ENCODE measurements at places on chromosomes 3 and 15.

DNA sequence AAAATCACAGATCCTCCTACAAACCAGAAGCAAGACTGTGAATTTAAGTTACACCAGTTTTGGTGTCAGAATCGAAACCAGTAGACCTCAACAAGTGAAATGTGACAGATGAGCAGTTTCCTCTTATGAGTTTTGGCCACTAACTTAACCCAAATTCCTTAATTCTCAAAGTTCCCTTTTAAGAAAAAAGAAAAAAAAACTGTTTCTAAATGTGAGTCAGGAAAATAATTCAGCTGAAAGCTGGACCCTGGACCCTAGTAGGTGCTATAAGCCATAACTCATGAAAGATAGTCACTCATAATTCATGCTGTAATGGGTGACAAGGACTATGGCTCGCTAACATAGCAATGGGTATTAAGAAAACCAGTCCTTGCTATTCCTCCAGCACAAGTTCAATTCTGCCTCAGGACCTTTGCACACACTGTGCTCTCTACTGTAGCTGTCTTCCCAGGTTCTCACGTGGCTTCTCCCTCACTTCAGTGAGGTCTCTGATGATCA is 9.0 kb upstream of the THRB start:
- DNase-seq, result no peak

GRCh38 chr15:69076756-69077155 is 62.3 kb downstream of the NOX5 start:
- DNase-seq, result no peak

- DNase-seq, result no peak
Observed at GRCh38 chr15:33964665-33965040, 3.6 kb upstream of the CHRM5 start.

DNA sequence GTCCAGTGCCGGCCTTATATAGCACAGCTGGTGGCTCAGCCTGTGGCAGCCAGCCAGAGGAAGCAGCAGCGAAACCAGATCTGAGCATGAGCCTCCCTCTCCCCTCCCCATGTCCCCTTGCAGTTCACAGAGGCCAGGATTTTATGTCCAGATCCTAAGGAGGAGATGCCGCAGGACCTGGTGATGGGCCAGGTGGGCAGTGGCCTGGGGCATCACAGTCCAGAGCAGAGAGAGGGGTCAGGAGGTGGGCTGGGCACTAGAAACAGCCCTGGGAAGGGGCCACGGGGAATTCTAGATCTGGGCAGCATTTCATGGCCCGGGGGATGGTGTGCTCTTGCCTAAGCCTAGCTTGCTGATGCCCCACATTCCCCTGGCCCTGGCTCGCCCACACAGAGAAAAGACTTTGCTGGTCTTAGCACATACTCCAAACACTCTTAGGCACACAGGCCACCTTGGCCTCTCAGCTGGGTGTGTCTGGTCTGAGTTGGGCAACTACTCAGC is 259 bp upstream of the CILP start:
- no peak for DNase-seq

DNA sequence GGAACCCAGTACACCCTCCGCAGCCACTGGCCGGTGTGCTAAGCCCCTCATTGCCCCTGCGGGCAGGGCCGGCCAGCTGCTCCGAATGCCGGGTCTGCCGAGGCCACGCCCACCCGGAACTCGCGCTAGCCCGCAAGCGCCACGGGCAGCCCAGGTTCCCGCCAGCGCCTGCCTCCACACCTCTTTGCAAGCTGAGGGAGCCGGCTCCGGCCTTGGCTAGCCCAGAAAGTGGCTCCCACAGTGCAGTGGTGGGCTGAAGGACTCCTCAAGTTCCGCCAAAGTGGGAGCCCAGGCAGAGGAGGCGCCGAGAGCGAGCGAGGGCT is 81.4 kb upstream of the BCHE start:
- DNase-seq, result no peak

DNA sequence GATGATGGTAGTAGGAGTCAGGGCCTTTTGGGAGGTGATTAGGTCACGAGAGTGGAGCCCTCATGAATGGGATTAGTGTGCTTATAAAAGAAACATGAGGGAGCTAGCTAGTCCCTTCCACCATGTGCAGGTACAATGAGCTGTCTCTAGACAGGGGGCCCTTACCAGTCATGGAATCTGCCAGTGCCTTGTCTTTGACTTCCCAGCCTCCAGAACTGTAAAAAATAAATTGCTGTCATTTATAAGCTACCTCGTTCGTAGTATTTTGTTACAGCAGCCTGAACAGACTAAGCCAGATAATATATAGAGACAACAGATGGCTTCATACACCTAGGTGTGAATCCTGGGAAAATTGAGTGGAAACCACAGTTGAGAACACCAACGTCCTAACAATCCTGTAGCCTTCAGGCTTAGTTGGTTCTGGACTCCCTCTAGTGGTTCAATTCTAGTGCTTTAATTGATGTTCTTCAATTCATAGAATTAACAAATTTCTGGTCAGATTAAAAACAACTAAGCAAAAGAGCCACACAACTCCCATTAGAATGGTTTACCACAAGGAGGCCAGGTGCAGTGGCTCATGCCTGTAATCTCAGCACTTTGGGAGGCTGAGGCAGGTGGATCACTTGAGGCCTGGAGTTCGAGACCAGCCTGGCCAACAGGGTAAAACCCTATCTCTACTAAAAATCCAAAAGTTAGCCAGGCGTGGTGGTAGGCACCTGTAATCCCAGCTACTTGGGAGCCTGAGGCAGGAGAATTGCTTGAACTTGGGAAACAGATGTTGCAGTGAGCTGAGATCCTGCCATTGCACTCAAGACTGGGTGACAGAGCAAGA is 21.3 kb upstream of the GATM start:
- DNase-seq, result peak; percentile 64

DNA sequence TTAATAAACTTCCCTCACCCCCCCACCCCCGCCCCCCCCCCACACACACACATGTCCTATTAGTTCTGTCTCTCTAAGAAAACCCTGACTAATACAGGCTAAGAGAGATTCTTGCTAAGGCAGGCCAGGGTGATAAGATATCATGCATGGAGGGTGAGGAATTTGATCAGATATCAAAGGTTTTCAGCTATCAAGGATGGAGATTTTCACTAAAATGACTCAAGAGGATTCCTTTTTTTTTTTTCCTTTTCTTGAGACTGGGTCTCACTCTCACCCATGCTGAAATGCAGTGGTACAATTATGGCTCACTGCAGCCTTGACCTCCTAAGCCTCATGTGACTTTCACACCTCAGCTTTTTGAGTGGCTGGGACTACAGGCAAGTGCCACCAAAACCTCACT is 14.9 kb upstream of the SENP7 start:
- no peak for DNase-seq

GRCh38 chr3:197001106-197001971 is 28.3 kb downstream of the MELTF start:
- DNase-seq, result no peak

GRCh38 chr15:42053914-42054313 is 33.1 kb upstream of the PLA2G4E start:
- no peak for DNase-seq

DNA sequence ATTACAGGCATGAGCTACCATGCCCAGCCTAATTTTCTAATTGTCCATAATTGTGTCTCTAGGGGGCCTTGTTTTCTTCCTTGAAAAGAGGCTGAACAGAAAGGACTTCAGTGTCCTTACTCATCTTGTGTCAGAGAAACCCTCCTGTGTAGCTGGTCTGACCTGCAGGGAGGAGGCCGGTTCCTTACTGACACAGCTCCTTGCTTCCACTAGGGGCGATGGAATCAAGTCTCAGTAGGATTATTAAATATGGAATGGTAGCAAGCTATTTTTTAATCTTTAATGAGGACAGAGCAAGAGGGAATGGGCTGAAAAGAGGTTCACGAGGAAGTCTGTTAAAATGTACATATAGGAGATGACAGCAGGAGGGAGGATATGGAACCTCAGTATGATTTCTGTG is 8.6 kb downstream of the LPCAT4 start:
- no peak for DNase-seq

GRCh38 chr3:41710646-41711388 is 251.1 kb downstream of the ULK4 start:
- DNase-seq, result no peak

DNA sequence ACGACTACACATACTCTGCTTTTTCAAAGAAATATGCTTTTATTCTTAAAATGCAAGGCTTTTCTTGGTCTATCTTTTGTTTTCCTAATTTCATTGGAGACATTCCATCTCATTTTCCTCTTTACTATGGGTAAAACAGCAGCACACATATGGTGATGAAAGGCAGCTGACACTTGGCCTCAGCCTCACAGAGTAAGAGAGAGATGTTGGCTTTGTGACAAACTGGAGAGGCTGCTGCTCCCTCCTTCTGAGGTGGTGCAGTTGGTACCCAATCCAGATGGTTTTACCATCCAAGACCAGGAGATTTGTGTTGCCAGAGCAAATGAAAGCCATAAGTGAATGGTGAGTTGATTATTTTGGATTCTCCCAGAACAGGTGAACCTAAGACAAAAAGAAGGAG is 13.2 kb upstream of the SLC2A2 start:
- DNase-seq, result peak; percentile 87

- peak; percentile 36 for DNase-seq
Observed at GRCh38 chr3:58471025-58471887, 20.6 kb upstream of the KCTD6 start.

DNA sequence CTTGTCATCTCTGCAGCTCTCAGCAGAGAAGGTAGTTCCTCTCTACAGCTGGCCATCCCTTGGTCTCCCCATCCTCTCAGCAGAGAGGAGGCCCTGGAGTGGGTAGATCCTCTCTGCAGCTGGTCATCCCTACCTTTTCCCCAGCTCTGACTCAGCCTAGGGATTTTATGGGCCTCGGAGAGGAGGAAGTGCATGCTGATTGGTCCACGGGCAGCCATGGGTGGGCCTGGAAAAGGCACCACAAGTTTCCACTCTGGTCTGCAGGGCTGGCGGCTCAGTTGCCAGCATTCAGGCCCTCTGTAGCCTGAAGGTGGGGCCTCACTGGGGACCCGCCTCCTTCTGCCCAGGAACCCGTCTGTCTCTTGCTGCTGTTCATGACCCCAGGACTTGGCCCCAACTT is 36.9 kb downstream of the NR1D2 start:
- no peak for DNase-seq

GRCh38 chr3:114712728-114713492 is 419.1 kb downstream of the TIGIT start:
- no peak for DNase-seq

DNA sequence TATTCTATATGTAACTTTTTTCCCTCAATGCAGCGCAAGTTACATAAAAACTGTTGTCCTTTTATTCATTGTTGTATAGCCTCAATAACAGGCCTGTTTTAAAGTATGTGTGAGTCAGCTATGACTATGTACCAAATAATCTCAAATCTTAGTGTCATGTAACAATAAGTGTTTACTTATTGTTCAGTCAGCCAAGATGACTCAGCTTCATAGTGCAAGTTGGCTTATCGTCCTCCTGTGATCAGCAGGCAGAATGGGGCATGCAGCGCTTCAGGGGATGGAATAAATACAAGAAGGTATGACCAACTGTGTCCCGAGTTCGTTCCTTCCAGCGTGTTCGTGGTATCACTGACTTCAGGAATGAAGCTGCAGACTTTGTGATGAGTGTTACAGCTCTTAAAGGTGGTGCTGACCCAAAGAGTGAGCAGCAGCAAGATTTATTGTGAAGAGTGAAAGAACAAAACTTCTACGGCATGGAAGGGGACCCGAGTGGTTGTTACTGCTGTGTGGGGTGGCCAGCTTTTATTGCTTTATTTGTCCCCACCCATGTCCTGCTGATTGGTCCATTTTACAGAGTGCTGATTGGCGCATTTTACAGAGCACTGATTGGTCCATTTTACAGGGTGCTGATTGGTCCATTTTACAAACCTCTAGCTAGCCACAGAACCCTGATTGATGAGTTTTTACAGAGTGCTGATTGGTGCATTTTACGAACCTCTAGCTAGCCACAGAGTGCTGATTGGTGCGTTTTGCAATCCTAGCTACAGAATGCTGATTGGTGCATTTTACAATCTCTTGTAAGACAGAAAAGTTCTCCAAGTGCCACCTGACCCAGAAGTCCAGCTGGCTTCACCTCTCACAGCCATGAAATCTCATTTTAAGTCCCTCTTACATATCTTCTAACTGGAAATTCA is 1016.0 kb downstream of the MCTP2 start:
- no peak for DNase-seq

DNA sequence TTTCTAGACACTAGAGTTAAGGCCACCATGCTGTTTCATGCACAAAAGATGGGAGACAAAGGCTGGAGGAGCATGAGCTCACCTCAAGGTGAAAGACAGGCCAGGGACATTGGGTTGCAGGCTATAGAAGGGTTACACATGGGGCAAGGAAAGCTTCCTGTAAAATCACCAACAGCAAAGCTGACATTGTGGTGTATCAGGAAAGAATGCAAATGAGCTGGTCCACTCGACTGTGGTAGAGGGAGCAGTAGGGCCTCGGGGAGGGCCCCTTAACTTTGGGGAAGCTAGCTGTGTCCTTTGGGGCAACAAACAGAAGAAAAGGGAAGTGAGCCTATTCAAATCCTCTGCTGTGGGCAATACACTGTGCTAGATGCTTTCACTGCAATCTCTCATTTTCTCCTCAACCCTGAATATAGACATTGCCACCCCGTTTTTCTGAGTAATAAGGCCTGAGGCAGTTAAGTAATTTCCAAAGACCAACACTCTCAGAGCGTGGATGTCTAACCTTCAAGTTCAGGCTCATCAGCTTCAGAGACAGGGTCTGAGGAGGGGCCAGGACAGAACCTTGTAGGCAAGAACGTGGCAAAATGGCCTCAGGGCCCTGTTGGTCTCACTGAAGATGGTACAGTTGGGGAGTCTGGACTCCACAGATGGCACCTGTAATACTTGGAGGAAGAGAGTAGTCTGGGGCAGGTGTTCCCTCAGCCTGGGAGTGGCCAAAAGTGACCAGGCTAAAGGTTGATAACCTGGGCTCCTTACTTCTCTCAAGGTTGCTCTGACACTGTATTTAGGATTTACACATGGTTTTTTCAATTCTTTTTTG is 24.1 kb downstream of the CX3CR1 start:
- DNase-seq, result no peak

- DNase-seq, result no peak
Observed at GRCh38 chr15:61124195-61124594, 104.9 kb downstream of the RORA start.

DNA sequence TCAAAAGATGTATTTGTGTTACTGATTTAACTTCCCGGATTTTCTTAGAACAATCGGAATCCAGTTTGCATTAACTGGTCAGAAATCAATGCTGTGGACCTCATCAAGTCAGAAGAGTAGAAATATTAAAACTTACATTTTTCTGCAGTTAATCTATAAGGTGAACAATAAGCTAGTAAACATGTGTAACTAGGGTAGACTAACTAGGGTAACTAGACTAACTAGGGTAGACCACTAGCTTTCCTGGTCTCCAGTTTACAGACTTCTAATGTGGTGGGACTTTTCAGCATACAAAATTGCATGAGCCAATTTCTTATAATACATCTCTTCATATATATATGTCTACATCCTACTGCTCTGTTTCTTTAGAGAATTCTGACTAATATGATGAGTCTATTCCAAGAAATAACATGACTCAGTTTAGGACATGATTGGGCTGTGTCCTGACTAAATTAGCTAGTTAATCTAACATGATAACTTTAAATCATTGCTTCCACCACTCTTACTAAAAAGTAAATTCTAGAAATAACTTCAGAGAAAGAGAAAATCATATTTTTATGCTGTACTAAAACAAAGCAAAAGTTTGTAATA is 5.3 kb downstream of the PLSCR2 start:
- DNase-seq, result no peak
